ENCODE measurements at places on chromosomes 2 and 18. TPM values are rescaled to one million over a fixed set of nuclear protein-coding genes. Genes with fewer than 3 reads are reported as not detected.

The C2orf80 gene
- not detected for total RNA-seq

The UBE2E3 gene
- 78.0 TPM for total RNA-seq

The IMPA2 gene
- 63.1 TPM for total RNA-seq

The SERPINB13 gene
- total RNA-seq, result not detected

The BCL11A gene
- 0.37 TPM for total RNA-seq

The TRIM43 gene
- total RNA-seq, result not detected

The SERPINB12 gene
- total RNA-seq, result not detected

The LYG1 gene
- total RNA-seq, result 1.3 TPM

The KLHL41 gene
- total RNA-seq, result 0.08 TPM

The EN1 gene
- 1.3 TPM for total RNA-seq

The SULT1C4 gene
- total RNA-seq, result not detected

The DCDC2C gene
- total RNA-seq, result 0.54 TPM

The MYL1 gene
- total RNA-seq, result not detected

The SPP2 gene
- not detected for total RNA-seq

The ME2 gene
- 43.5 TPM for total RNA-seq

The LHCGR gene
- not detected for total RNA-seq

The LGALSL gene
- 10.5 TPM for total RNA-seq

The NEU4 gene
- total RNA-seq, result 0.14 TPM

The UGT1A6 gene
- 2.3 TPM for total RNA-seq

The RAD51AP2 gene
- total RNA-seq, result not detected

The AQP12B gene
- not detected for total RNA-seq

The ERICH2 gene
- not detected for total RNA-seq

The REG3A gene
- total RNA-seq, result not detected

The SH3RF3 gene
- 0.39 TPM for total RNA-seq

The LRRC30 gene
- not detected for total RNA-seq

The BMP10 gene
- total RNA-seq, result not detected

The HOXD10 gene
- 7.4 TPM for total RNA-seq

The ABHD1 gene
- total RNA-seq, result 1.3 TPM

The LBH gene
- 186 TPM for total RNA-seq

The ATP5F1A gene
- 302 TPM for total RNA-seq

The SRD5A2 gene
- not detected for total RNA-seq

The APOB gene
- total RNA-seq, result not detected
